NCI-H146 (cell line): ENCODE measurements at places on chromosomes 12 and 14.
A peak's percentile ranks its signal among the peaks of the same experiment; 100 is the strongest.

DNA sequence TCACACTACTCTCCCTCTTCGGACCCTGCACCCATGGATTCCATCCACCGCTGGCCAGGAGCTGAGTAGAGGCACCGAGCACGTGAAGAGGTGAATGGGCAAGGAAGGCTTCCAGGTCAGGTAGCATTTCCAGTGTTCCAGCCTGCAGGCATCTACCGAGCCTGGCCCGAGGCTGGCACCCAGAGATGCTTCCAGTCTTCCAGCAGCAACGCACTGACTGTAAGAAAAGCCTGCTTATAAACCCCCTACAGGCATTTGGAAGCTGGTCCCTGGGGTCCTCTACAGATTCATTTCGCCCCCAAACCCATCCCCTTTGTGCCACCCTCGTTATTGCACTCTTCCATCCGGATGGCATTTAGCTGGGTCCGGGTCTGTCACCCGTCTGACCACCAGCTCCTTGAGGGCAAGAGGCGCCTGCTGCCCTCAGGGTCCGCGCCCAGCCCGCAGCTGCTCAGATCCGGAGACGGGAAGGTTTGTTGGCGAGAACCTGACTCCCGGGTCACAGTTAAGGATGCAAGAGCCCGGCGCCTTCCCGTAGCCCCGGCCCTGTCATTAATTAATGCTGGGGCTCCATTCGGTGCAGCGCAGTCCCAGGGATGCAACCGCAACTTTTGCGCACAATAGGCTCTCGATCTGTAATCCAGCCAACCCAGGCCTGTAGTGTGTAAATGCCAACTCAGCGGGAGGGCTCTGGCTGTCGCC lies 614 bp upstream of the MARK3 start:
- DNase-seq, result no peak

DNA sequence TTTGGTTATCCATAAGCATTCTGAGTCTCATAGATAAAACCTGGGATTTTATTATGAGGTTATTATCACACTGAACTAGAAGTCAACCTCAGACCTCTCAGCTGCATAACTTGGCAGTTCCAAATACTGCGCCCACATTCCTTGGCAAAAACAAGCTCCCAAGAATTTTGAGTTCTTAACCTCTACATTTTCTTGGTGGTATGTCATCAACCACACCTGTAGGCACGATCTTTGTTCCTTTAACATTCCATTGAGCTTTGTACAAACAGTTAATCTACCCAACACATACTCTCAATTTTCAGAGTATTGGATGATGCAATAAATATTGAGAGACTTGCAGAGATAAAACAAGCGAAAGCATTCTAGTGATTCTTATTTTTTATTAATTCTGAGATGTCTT lies 371.8 kb upstream of the PRICKLE1 start:
- no peak for DNase-seq

GRCh38 chr14:73460691-73461127 lies 2.4 kb upstream of the NUMB start:
- peak; percentile 43 for DNase-seq

DNA sequence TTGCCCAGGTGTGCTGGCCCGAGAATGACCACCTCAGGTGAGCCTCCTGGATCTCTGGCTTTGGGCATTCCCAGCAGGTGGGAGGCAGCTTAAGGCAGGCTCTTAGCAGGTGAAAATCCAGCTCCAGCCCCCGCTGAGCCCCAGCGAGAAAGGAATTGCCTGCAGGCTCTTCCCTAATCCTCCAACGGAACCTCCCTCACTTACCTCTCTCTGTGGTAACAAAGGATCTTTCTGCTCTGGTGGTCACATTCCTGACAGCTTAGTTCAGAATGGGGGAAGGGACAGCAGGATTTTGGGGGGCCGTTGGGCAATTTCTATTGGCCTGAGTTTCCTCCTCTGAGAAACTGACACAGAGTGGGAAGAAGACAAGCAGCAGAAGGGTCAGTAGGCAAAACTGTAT lies 116.0 kb upstream of the LHX5 start:
- DNase-seq, result peak; percentile 26

DNA sequence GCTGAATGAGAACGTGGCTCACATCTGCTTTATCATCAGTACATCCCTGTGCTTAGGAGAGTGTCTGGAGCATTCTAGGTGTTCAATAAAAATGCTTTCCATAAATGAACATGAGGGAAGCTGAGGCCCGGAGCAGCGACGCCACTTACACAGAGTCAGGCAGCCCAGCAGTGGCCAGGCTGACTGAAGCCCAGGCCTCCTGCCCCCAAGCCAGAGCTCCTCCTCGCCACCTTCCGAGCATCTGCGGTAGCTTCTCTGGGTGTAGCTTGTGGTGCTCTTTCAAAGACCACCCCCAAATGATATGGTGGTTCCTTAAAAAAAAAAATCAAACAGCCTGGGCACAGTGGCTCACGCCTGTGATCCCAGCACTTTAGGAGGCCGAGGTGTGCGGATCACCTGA lies 88.8 kb downstream of the FBXL14 start:
- DNase-seq, result no peak

- DNase-seq, result peak; percentile 26
These were observed 593 bp downstream of the CFL2 start for GRCh38 chr14:34713681-34714319.

GRCh38 chr14:61503167-61503801 lies 181.9 kb downstream of the PRKCH start:
- no peak for DNase-seq

DNA sequence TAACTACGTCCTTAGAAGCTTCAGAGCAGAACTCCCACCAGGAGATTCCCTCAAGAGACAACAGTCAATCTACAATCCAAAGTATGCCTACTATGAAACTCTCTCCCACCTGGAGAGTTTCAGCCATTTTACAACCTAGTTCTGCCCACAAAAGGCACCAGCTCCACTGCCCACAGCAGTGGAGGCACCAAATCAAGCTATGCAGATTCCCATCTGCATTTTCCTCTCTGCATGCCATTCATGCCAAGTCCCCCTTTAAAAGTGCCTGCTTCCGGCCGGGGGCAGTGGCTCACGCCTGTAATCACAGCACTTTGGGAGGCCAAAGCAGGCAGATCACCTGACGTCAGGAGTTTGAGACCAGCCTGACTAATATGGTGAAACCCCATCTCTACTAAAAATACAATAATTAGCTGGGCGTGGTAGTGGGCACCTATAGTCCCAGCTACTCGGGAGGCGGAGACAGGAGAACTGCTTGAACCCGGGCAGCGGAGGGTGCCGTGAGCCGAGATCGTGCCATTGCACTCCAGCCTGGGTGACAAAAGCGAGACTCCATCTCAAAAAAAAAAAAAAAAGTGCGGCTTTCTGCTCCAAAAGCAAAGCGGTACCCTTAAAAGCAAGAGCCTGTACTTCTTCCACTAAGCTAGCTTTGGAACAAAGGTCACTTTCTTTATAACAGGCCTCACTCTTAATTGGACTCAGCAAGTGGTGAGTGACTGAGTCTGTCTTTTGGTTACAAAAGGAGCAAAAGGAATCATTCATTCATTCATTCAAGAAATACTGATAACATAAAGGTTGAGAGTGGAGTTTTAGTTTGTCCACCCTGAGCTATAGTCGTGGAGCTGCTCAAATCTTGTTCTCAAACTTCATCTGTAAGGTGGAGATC lies 10.1 kb upstream of the DLGAP5 start:
- DNase-seq, result no peak

- DNase-seq, result no peak
These were observed 33.3 kb downstream of the DICER1 start for GRCh38 chr14:95123891-95124579.

DNA sequence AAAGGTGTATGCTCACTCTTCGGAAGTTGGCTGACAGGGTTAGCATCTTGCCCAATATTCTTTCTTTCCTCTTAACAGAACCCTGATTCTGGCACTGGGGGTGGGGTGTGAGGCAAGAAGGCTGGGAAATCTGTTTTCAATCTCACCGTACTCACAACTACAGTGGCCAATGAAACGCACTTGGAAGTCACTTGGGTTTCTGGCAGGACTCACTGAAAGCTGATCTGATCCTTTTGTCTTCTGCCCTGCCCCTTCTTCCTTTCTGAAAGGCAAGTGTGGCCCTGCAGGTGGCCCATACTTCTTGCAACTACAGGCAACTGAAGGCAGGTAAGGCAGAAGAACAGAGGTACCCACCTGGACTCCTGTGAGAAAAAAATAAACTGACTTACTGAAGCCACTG lies 106.9 kb downstream of the STXBP6 start:
- peak; percentile 52 for DNase-seq

DNA sequence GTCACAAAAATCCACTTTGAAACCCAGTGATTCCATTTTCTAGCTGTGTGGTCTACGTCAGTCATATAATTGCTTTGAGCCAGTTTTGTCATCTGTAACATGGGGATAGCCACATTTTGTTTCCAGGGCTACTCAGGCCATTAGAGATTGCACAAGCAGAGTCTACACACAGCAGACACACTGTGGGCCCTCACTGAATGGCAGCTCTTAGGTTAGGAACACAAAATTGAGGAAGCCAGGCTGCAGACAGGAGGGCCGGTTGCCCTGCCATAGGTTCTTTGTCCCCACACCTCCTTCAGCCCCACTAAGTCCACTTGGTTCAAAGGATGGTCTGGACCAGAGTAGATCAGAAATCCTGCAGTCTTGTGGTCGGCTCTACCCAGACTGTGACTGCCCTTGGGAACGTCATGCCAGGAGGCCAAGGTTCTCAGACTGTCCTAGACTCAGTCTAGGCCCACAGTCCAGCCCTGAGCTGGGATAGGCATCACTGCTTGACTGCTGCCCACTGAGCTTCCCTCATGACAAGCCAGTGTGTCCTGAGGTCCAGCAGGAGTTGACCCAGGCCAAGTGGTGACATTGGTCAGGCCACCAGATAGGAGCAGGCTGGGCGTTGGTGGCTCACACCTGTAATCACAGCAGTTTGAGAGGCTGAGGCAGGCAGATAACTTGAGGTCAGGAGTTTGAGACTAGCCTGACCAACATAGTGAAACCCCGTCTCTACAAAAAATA lies 3.8 kb upstream of the MYH7 start:
- DNase-seq, result no peak

GRCh38 chr14:99945732-99946651 lies 119.2 kb upstream of the EVL start:
- no peak for DNase-seq

DNA sequence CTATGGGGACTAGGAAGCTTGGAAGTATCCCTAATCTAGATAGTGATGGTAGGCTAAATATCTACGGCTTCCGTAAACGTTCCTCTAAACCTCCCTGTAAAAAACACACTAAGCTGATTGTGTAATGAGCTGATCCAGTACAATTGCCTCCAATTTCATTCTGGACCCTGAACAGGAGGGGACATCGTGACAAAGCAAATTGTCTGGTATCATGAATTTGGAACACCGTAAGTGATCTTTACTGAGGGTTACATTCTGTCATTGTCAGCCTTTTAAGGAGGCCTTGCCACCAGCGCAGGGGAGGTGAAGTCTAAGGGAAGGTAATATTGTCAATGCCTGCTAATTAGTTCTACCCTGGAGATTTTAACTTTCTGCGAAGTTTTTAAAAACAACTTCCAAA lies 487 bp upstream of the MGST1 start:
- DNase-seq, result no peak

DNA sequence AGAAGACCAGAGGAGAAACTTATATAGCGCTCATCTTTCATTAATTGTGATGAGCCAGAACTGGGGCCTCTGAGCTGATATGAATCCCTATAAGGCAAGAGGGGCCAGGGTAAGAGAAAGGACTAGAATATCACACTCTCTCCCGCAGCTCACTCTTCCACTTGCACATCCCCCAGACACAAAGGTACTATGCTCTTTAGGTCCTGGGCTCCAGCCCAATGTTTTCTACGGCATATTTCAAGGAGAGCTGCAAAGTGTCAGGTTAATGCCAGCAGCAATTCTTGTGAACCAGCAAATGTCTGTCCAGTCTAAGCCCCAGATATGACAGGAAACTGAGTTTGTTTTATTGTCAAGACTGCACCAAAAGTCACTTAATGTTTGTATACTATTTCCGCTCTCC lies 29.4 kb downstream of the PPP2R5E start:
- no peak for DNase-seq

- DNase-seq, result no peak
These were observed 34.9 kb downstream of the CREBL2 start for GRCh38 chr12:12646483-12647072.
